ENCODE measurements at places on chromosomes 3 and 15.

DNA sequence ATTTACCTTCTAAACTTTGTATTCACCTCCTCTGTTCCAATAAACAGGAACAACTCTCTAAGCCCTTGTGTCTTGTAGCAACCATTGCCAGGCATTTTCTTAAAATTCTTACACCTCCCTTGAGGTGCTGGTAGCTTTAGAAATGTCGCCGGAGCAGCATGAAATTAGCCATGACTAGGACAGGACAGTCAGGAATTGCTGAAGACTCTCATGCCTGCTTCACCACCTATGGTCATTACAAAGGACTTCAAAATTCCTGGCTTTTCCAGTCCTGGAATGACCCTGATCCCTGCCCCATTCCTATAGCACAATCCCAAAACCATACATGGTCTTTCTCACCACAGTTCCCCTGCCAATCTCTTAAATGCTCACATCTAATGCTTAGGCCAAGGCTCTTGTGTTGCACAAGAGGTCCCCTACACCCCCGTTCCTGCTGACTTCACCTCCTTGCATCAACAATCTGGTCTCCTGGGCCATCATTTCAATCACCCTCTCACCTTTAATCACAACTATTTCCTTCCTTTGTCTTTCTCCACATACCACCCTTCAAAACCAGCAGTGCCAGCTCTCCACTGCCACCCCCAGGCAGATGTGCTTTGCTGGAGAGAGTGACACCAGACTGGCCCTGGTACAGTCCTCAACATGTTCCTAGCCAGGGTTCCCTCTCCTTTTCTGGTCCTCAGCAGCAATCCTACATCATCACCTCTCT is 113.2 kb upstream of the TJP1 start:
- DNase-seq, result no peak

DNA sequence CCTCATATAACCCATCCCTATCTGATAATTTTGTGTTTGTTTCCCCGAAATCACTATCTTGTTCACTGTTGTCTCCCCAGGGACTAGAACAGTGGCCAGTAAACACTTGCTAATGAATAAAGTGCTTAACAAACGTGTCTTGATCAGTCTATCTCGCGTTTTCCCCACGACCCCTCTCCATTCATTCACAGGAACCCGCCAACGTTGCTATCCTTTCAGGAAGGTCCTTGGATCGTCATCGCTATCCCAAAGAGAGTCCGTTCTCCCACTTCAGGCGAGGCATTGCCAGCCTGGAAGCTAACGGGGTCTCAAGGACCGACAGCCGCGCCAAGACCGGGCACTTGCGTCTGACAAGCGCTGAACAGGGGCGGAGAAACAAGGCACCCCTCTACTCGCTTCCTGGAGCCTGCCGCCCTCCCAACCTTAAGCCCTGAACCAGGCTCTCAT is 344 bp downstream of the LINS1 start:
- no peak for DNase-seq

DNA sequence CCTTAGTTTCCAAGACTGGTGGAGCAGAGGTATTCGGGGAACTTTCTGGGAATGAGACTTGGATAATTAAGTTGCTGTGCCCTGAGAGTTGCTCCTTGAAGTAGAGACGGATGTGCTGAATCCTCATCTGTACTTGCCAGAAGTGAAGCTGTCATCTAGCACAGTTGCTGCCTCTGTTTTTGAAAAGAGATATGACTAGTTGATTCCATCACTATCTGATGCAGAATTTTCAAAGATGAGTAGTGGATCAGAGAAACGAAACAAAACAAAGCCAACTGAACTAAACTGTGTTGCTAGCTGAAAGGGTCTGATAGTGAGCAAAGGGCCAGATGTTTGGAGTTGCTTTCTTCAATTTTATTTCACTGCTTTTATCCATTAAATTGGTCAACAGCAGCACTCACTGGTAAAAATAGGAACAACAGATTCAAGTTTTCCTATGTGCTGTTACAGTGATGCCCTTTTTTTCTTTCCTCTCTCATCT is 52.7 kb downstream of the MITF start:
- DNase-seq, result no peak

DNA sequence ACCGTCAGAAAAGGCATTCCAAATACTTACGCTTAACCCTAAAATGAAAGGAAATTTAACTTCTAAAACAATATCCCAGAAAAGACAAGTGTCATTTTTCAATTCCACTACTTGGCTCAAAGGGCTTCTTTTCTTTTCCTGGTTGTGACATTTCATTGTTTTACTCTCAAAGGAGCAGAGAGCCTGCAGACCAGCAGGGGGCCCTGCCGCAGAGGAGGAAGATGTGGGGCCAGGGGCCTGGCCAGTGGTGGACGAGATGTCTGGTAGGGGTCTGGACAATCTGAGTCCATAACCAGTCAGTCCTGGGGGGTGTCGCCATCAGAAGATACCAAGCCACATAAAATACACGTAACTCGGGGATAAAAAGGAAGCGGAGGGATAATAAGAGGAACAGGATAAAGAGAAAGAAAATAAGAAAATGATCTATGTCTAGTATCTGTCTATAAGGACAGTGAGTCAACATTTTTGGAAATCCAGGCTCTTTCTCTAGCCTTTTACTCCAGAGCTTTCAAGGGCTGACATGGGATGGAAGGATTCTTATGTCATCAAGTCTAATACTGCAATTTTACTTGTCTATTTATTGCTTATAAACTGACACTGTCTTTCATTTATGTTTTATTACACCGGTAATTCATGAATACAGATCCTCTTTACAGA is 54.2 kb upstream of the ARHGEF3 start:
- peak; percentile 44 for DNase-seq

GRCh38 chr15:61057376-61057775 is 171.7 kb downstream of the RORA start:
- no peak for DNase-seq

DNA sequence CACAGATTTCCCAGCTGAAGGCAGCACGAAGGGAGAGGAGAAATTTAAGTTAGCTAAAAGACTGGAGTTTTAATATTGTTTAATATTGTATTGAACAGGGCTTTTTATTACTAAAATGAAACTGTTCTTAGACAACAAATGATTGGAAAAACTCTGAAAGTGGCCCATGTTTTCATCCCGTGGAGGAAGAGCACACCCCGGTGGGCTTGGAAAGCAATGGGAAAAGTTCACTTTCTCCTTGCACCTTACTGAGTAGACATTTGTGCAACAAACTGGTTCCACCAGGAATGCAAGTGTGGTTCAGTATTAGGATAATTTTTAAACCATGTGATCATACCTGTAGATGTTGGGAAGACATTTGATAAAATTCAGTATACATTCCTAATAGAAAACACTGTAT is 8.2 kb upstream of the ESYT3 start:
- peak; percentile 13 for DNase-seq

GRCh38 chr3:55624238-55624637 is 137.1 kb upstream of the WNT5A start:
- no peak for DNase-seq

GRCh38 chr3:101325393-101326134 is 5.2 kb upstream of the IMPG2 start:
- DNase-seq, result no peak

DNA sequence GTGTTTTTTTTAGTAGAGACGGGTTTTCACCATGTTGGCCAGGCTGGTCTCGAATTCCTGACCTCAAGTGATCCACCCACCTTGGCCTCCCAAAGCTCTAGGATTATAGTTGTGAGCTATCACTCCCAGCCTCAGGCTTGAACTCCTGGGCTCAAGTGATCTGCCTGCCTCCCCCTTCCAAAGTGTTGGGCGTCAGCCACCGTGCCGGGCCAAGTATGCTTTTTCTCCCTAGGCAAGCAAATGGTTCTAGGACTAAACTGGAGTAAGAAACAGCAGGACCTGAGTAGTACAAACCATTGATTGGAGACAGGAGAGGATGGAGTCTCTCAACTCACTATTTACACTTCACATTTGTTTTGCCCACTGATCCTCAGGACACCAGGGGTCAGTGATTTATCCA is 4.6 kb upstream of the PTPN9 start:
- DNase-seq, result no peak

GRCh38 chr3:2915826-2916225 is 194.3 kb downstream of the IL5RA start:
- no peak for DNase-seq

GRCh38 chr3:37935756-37936666 is 54.6 kb upstream of the VILL start:
- DNase-seq, result no peak

GRCh38 chr3:170437176-170437575 is 18.5 kb downstream of the CLDN11 start:
- DNase-seq, result no peak

- no peak for DNase-seq
These were observed 13.8 kb downstream of the VPS18 start for GRCh38 chr15:40908095-40908494.

- no peak for DNase-seq
These were observed 30.0 kb downstream of the SLC6A11 start for GRCh38 chr3:10845839-10846656.

DNA sequence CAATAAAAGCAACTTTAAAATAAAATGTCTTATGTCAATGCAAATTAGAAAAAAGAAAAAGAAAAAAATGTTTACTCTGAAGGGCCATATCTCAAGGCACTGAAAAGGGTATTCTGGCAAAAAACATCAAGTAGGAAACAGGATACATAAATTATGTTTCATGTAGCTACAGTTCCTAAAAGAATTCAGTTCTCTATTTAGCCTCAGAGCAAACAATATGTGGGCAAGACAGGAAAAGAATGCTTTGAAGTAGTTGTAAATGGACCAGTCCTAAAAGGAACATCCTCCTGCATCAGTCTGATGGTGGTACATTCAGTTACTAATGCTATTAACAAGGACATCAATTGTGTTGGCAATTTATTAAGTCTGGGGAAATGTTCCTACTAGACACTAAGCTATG is 8.1 kb downstream of the COMMD2 start:
- no peak for DNase-seq

- DNase-seq, result no peak
These were observed 7.2 kb upstream of the BNIP2 start for GRCh38 chr15:59696332-59696731.

- no peak for DNase-seq
These were observed 27.9 kb upstream of the WNT5A start for GRCh38 chr3:55514962-55515361.

- peak; percentile 47 for DNase-seq
These were observed 843 bp downstream of the CHRNA5 start for GRCh38 chr15:78565951-78566774.

- no peak for DNase-seq
These were observed 459.0 kb upstream of the DPH6 start for GRCh38 chr15:36004891-36005490.
